MG63 (cell line): ENCODE measurements at places on chromosomes 2 and 18. TPM values are rescaled to one million over a fixed set of nuclear protein-coding genes. Genes with fewer than 3 reads are reported as not detected.

Gene DSC3
- not detected in 2 replicates for total RNA-seq

Gene ZSWIM2
- total RNA-seq: not detected in 2 replicates

Gene PARD6G
- 3.4 TPM in 2 replicates for total RNA-seq

Gene GPC1
- total RNA-seq: 95.4 and 177 TPM in 2 replicates

Gene DSG2
- total RNA-seq: 8.8 and 12.7 TPM in 2 replicates

- no peak for DNase-seq
Observed at GRCh38 chr2:189304360-189304759, 124.8 kb upstream of the COL5A2 start.

DNA sequence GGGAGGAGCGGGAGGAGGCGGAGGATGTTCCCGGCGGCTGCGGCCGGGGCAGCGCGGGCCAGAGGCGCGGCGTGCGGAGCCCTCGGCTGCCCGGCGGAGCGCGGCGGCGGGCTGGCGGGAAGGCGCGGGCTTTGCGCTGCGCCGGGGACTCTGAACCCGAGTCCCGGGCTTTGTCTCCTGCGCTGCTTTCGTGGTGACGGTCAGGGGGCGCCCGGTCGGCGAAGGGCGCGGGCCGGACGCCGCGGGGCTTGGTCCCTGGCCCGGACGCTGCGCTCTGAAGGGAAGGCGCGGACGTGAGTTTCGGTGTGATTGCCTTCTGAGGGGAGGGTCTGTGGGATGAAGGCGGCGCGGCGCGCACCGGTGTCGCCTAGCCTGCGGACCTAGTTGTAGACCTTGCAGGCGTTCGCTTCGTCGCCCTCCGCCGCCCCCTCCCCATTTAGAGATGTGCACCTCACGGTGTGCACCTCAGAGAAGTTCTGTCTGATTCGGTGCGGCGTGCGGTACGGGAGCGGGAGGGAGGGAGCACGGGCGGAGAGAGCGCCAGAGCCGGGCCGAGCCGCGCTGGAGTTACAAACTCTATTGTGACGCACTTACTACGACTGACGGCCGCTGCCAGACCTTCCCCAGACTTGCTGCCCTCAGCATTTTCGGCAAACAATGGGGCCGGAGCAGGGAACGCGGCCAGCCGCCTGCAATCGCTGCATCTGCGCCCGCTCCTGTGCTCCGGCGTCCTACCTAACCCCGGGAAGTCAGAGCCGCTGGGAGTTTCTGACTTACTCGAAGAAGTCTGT lies 2.1 kb downstream of the BCL2L11 start:
- peak; percentile 64 for DNase-seq

DNA sequence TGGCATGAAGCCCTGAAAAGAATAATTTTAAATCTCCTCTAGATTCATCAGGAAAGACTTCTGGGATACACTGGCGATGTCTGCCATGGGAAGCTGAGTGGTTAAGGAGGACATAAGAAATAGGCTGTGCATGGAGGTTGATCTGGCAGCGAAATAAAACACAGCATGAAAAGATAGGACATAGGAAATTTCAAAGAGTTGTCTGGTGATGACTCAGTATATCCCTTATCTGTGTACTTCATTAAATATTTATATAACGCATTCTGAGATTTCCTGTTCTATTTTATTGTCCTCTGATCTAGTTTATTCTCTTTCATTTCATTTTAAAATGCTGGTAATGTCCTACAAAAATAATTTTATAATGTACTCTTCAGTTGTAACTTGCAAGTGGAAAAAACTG lies 1337.3 kb upstream of the DDX18 start:
- no peak for DNase-seq

DNA sequence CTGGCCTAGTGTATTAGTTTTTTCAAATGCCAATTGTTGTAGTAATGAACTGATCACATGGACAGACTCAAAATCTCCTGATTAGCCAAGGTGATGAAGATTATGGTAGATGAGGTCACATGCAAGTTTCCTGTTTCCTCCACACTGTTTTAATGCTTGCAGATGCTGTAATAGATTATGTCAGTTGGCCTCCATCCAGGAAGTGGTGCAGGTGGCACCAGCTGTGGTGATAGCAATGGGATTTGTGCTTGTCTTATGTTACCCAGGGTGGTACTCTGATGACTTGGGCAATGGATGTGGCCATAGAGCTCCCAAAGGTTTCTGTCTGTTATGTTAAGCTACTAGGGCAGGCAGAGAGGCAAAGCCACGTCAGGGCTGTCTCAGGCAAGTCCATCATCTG lies 332.9 kb upstream of the DDX18 start:
- DNase-seq: no peak

GRCh38 chr2:158599609-158600008 lies 142.9 kb downstream of the PKP4 start:
- no peak for DNase-seq

GRCh38 chr2:46246790-46247189 lies 50.4 kb upstream of the EPAS1 start:
- no peak for DNase-seq

GRCh38 chr2:145741181-145741580 lies 1221.3 kb upstream of the ZEB2 start:
- no peak for DNase-seq

DNA sequence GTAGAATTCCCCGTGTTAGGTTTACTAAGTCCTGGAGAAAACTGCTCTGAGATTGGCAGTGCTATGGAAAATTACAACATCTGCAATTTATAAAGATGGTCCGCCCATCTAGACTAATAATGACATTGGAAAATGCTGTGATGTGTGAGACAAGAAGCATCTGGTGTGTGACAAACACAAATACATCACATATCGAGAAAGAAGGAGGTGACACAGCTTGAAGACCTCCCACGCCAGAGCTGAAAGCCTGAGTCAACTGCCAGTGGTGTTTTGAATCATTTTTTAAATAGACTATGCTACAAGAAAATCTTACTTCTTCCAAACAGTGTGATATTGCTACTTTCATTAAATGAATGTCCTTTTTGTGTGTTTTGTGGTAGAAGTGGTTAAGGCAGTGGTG lies 8.6 kb upstream of the ANO7 start:
- no peak for DNase-seq

DNA sequence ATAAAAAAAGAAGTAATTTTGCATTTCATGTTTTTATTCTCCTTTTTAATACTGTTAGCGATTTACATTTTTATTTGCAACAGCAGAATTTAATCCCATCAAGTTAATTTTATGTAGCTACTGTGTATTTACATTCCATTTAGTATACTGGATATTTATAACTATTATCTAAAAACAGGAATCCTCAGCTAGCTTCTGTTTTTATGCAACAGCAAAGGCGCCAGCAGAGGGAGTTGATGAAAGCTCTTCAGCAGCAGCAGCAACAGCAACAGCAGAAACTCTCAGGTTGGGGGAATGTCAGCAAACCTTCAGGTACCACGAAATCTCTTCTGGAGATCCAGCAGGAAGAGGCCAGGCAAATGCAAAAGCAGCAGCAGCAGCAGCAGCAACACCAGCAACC lies 26.2 kb upstream of the SNORC start:
- DNase-seq: no peak

- no peak for DNase-seq
Observed at GRCh38 chr18:289026-289425, 21.2 kb upstream of the THOC1 start.

DNA sequence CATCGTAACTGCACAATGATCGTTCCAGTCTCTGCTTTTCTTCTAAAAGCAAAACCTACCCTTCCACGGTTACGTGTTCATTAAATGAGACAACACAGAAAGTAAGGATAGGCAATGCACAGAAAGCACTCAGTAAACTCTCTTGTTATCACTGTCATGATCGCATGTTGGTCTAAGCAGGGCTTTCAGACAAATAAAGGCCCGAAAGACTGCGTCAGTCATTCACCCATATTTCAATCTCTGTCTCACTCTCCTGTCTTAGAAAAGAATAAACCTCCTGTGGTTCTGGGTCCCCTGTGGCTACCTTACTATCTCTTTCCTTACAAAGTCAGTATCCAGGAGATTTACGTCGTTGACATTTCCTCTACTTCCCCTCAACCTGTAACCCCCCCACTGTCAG lies 160.9 kb downstream of the VAPA start:
- no peak for DNase-seq

DNA sequence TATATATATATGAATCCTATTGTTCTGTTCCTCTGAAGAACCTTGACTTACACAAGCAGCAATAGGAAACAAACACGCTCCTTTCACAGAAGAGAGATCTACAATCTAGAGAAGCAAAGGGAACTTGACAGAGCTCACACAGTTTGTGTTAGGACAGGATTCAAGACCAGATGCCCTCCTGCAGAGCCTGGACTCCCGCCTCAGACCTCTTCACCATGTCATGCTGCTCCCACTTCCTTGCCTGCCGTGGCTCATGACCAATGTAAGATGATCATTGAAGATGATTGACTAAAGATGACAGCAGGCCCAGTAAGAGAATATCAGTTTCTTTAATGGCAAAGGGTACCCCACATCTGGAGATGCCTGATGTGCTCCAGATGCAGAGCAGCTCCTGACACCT lies 111.2 kb upstream of the AGAP1 start:
- peak; percentile 20 for DNase-seq
